ENCODE measurements at places on chromosomes 2 and 18.

DNA sequence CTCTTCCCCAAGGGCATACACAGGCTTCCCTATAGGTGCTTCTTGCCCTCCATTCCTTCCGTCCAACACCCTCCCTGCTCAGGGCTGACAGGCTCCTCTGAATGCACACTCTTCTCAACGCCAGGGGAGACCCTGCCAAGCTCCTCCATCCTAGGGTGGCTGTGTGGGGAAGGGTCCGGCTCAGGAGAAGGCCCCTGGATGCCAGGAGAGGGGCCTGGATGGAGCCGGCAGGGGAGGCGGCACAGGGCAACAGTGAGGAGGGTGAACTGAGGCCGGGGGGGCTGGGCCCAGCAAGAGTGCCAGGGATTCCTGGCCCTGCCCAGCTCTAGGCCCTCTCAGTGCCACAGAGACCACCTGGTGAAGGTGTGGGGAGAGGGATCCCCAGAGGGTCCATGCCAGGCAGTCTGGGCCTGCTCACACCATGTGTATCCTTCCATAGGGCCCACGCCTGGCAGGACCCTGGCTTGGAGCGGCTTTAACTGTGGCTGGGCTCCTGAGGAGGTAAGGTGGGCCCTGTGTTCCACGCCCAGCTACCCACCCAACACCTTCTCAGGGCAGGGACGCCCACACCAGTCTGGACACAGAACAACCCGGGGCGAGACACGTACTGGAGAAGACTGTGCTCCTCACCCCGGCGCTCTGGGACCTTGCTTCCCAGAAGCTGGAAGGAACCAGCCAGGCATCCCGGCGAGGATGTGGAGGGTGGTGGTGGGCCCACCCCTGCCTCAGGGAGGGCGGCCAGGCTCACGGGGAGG is 26.6 kb downstream of the HS6ST1 start:
- DNase-seq: no peak

- no peak for DNase-seq
Measured at GRCh38 chr2:120856421-120856862, 120.8 kb downstream of the GLI2 start.

GRCh38 chr18:13368080-13368813 is 149.7 kb downstream of the LDLRAD4 start:
- no peak for DNase-seq

- DNase-seq: no peak
Measured at GRCh38 chr2:46943881-46944798, 28.5 kb upstream of the MCFD2 start.

DNA sequence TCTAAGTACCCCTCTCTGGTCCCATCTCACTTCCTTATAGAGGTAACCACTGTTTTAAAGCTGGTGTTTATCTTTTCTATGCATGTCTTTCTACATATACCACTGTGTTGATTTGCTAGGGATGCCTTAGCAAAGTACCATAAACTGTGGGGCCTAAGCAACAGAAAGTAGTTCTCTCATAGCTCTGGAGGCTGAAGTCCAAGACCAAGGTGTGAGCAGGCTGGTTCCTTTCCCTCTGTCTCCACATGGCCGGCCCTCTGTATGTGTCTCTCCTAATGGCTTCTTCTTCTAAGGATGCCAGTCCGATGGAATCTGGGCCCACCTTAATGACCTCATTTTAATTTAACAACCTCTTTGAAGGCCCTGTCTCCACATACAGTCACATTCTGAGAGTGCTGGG is 40.8 kb upstream of the ROCK2 start:
- DNase-seq: no peak

DNA sequence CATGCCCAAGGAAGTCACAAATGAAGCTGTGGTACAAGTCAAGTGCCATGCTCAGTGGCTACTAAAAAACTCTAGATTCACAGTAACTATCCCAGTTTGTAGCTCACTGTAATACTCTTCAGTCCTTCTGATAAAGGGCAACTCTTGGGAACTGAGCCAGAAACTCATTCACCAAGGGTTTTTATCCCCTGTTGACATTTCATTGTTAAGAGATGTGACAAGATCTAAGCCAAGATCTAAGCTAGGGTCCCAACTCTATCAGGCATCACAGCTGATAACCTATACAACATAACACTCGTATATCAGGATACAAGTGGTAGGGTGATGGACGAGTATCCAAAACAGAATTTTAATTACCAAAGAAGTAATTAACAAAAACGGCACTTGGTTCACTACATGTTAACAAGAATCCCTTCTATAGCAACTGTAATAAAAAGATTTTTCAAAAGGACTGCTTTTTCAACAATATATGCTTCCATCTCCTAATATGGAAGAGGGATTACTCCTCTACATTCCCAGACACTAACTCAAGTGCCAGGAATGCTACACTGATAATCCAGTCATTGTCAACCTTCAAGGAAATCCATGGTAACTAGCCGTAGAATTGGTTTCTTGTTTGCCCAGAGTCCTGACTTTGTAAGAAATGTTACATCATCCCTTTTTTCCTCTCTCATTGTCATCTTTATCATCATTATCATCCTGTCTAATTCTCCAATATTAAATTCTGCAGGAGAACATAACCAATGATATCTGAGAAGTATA is 111.7 kb downstream of the CDH2 start:
- DNase-seq: no peak

DNA sequence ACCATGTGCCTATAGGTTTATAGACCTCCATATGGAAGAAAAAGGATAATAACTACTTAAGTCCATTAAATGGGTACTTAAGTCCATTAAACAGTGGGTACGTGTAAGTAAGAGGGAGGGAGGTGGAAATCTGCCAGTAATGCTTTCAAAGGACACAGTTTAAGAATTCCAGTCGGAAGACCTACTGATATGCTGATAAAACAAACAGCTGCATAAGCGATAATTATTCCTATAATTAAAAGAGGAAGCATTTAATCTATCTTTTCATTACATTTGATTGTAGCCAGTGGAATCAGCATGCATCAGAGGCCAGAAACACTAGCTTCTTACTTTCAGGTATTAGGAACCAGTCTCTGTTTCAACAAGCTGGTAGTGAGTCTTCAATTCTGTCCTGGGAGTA is 96.4 kb upstream of the DDX18 start:
- no peak for DNase-seq

- no peak for DNase-seq
Measured at GRCh38 chr18:47802802-47803201, 127.7 kb downstream of the SMAD2 start.

DNA sequence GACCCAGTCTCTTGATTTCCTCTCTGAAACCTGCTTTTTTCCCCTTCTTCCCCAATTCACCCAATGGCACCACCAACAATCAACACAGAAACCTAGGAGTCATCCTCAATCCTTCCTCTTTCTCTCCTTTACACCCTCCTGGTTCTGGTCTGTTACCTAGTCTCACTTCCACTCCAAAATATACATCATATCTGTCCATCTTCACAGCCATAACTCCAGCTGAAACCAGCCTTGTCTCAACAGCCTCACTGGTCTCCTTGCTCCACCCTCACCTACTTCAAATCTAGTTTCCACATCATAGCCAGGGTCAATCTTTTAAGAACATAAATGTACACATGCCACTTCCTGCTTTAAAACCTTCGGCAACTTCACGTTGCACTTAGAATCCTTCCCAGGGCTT is 11.8 kb upstream of the TWSG1 start:
- DNase-seq: no peak

GRCh38 chr2:221335219-221335752 is 236.8 kb downstream of the EPHA4 start:
- DNase-seq: no peak

GRCh38 chr18:63218472-63218871 is 101.1 kb downstream of the BCL2 start:
- DNase-seq: no peak

DNA sequence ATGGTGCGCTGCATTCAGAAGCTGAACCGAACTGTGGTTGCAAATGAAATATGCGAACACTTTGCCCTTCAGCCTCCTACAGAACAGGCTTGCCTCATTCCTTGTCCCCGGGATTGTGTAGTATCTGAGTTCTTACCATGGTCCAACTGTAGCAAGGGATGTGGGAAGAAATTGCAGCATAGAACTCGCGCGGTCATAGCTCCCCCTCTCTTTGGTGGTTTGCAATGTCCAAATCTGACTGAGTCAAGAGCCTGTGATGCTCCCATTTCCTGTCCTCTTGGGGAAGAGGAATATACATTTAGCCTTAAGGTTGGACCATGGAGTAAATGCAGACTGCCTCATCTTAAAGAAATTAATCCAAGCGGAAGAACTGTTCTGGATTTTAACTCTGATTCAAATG is 291.4 kb downstream of the THSD7B start:
- DNase-seq: no peak

GRCh38 chr2:66577321-66578053 is 142.6 kb downstream of the MEIS1 start:
- no peak for DNase-seq

DNA sequence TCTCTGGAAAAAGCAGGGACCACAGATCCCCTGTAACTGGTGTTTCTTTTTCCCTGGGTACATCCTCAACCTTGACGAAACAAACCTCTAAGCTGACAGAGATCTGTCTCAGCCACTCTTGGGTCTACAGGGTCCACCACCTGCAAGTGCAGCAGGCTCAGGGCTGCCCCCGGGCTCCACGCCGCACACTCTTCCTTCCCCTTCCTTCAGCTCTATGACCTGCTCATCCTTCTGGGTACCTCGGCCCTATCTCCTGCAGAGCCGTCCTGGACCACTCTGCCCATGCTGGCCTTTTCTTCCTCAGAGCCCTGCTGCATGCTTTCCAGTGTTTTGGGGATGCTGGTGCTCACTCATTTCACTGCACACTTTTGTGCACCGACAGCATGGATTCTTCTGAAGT is 27.5 kb downstream of the TUBB6 start:
- no peak for DNase-seq

GRCh38 chr2:55519938-55520885 is 694 bp downstream of the CFAP36 start:
- DNase-seq: peak; percentile 44
